ENCODE measurements at places on chromosomes 7 and 10.

DNA sequence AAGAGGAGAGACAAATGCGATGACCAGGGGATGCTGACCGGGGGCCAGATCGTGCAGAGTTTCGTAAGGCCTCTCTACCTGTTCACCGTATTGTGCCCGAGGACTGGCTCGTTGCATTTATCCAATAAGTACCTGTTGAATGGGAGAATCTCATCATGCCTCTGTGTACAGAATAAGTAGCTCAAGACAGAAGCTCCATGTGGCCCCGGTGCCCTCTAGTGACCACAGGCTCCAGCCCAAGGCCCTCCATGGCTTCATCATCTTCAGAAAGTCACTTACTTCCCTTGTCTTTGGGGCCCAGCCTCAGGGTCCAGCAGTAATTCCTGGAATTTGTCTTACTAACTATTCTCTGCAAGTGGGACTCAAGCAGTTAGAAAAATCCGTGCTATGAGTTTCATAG, 151.0 kb downstream of the CHN2 start:
- DNase-seq, result no peak

- no peak for DNase-seq
Measured at GRCh38 chr7:101081432-101081831, 3.8 kb upstream of the TRIM56 start.

DNA sequence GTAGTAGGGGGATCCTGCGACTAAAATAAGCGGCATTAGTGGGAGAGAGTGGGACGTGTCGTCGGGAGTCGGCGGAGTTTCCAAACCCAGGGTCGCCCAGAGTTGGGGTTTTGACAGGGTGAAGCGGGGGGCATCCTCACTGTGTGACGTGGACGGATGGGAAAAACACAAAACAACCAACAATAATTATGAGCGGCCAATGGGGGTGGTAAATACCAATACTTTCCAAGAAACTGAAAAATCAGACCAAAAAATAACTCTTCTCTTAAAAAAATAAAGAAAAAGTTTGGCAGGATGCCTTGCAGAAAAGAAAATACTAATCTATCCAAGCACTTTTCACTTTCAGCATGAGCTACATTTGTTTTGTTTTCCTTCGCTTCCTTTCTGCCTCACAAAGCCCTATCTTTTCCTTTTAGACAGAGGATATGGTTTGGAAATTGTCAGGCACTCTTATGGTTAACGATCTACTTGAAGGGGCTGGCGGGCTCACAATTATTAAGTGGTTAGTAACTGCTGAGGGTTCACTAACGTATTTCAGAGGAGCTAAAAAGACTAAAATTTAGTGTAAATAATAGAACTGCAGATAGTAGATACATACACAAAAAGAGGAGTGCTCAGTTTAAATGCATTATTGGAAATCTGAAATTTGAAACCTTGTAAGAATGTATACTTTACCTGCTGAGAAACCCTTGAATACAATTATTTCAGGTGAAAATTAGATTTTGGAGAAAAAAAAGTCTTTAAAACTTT, 802 bp upstream of the CDK6 start:
- no peak for DNase-seq

GRCh38 chr10:63798599-63799498, 277.6 kb downstream of the REEP3 start:
- DNase-seq, result no peak

DNA sequence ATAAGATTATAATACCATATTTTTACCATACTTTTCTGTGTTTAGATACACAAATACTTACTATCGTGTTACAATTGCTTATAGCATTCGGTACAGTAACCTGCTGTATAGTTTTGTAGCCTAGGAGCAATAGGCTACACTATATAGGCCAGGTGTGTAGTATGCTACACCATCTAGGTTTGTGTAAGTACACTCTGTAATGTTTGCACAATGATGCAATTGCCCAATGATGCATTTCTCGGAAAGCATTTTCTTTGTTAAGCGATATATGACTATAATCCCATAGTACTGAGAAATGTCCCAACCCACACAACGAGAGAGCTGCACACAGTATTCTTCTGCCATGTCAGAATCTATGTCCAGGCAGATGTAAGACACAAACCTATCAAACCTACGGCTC, 160.0 kb downstream of the NEBL start:
- DNase-seq, result no peak

DNA sequence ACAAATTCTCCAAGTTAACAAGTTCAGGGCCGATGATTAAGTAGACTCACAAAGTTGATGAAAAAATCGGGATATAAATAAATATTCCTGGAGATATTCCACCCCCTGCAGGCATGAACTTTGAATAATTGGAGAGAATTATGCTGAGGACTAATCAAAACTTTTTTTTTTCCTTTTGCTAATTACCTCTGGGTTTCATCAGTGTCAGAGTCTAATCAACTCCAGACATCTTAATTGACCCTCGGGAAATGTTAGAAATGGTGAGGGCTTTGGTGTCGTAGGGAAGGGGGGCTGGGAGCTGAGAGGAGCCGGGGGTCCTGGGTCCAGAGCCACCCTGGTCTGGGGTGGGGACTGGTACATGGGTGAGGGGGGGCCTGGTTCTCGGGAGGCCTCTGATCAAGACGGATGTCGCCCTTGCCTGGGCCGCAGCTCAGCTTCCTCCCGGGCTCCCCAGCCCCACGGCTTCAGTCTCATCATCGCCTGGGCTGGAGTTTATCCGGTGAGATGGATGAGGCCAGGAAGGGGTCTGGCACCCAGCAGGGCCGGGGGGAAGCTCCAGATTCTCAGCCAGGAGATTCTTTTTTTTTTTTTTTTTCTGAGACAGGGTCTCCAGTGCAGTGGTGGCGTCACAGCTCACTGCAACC, 30.4 kb upstream of the ELFN1 start:
- no peak for DNase-seq

DNA sequence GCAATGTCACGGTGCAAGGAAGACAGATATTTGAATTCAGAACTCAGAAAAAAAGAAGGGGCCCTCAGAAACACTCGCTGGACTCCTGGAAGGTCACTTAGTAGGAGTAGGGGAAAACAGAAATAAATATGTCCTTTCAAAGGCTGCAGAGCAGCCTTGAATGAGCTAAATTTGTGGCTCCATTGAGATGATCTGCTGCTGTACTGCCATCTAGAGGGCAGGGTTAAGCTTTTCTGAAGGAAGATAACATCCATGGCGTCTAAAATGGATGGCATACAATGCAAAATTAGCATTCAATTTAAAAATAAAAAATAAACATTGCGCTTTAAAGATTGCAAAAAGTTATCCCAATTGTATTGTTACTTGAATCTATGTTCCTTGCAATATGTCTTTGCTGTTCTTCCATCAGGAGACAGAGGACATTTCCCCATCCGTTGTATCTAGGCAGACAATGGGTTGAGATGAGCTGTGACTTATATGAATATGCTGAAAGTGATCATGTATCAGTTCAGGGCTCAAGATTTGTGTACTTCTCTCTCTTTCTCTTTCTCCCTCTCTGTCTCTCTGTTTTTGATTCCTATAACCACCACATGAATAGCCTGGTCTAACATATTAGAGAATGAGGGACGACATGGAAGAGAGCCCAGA, 642.2 kb downstream of the SH2D4B start:
- no peak for DNase-seq
